ENCODE measurements at places on chromosomes 11 and 22. TPM values are rescaled to one million over a fixed set of nuclear protein-coding genes. Genes with fewer than 3 reads are reported as not detected.

- DNase-seq: no peak
Observed at GRCh38 chr11:77866336-77866735, 45.4 kb downstream of the AAMDC start.

DNA sequence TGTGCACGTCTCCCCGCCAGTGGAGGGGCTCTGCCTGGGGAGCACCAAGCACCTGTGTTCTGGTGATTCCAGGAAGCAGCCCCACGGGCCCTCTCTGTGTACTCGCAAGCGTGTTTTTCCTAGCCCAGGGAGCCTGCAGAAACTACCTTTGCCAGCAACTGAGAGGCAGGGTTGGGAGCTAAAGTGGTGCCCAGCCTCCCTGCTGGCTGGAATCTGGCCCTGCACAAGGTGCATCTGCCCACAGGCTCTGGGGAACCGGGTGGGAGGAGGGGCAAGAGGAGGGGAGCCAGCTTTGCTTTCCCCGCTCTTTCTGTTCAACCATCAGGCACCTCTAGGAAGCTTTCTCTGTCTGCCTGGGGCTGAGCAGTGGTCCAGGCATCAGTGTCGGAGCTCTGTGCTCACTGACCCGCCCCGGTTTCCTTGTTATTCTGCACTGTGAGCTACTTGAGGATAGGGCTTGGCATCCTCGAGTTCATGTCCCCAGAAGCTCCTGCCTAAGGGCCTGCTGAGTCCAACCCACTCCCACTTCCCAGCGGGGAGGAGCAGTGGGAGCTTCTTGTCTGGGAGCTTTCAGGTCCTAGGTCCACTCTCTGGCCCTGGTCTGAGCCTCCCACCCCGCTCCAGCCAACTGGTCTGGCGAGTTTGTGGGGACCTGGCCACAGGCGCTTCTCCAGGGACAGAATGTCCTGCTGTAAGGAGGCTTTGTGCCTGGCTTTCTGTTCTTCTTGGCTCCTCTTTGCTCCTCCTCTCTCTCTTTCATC is 14.9 kb downstream of the DAGLA start:
- DNase-seq: no peak

DNA sequence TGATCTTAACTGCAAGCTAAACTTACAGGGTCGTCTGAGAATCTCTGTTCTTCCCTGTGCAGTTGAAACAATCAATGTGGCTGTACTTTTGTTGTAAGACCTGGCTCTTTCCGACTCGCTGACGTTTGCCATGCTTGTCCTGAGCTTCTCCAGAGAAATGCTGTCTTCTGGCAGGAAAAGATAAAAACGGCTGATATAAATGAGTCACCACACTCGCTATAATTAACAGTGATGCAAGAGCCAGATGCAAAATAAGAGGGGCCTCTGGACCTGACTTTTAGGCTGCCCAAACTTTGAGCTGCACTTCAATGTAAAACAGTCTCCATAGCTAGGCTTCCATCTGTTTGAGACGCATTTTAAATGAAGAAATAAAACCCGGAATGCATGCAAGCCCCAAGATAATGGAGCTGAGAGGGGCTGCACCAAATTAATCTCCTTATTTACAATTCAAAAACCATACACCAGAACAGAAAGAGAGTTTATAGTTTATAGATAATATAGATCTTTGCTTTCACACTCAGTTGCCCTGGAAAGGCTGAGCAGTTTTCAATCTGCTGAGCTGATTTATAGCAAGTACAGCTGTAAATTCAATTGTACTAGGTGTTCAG is 48.5 kb downstream of the WT1 start:
- no peak for DNase-seq

DNA sequence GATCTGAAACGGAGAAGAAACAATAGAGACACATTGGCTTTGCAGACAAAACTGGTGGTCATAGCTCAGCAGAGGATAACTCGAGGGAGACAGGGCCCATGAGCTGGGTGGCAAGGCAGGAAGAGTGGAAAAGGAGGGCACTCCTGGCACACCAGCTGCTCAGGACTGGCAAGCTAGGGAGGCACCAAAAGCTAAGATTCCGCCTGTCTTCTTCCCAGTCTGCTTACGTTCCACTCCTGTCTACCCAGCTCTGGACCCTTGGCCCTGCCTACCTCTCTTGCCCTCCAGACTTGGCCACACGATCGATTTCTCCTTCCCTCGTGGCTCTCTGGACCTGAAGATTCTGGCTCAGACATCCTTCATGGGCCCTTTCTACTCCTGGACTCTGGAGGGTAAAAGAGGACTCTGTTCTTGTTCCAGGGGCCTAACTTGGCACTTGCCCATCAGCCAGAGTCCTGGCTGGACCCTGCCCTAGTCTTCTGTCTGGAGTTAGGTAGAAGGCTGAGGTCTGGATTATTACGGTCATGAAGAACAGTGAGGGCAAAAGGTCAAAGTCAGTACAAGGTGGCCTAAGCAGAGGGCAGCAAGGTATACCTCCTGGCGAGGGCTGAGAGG is 115.2 kb upstream of the PITPNB start:
- no peak for DNase-seq

DNA sequence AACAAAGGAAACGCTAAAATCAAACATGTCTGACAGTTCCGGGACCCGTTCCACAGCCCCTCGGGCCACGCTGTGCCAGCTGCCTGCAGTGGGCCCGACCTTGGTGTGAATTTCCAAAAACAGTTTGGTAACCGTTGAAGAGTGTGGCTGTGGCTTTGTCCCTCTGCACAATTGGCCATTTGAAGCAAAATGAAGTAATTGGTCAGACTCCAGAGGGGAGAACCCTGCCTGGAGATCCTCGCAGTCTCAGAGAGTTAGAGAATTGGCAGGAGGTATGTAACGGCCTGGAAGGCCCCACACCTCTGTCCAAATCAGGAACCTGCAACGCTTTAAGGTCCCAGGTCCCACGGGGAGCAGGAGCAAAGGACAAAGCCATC is 26.3 kb downstream of the TRMU start:
- no peak for DNase-seq

GRCh38 chr11:68448604-68449011 is 11.9 kb upstream of the PPP6R3 start:
- no peak for DNase-seq

The TUB gene
- total RNA-seq: 3.3 TPM

The CFAP300 gene
- 0.96 TPM for total RNA-seq

The VPREB1 gene
- not detected for total RNA-seq

The MIAT gene
- total RNA-seq: 3.0 TPM

The CARD10 gene
- 71.3 TPM for total RNA-seq

The FZD4 gene
- total RNA-seq: 7.5 TPM

The SLC5A1 gene
- 0.55 TPM for total RNA-seq

The GNB1L gene
- total RNA-seq: 7.0 TPM

Data from kidney epithelial cell (primary cell).